ENCODE measurements at places on chromosomes 1 and 21.

DNA sequence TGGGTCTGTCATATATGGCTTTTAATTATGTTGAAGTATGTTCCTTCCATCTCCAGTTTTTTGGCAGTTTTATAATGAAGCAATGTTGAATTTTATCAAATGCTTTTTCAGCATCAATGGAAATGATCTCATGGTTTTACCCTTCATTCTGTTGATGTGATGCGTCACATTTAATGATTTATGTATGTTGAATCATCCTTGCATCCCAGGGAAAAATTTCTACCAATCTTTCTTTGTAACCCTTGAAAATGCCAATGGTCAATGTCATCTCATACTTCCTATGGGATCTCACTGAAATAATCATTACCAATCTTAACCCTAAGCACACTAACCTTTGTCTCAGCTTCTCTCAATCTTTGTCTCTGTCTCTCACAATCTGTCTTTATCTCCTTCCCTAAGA is 1004.0 kb downstream of the KCNT2 start:
- no peak for DNase-seq

DNA sequence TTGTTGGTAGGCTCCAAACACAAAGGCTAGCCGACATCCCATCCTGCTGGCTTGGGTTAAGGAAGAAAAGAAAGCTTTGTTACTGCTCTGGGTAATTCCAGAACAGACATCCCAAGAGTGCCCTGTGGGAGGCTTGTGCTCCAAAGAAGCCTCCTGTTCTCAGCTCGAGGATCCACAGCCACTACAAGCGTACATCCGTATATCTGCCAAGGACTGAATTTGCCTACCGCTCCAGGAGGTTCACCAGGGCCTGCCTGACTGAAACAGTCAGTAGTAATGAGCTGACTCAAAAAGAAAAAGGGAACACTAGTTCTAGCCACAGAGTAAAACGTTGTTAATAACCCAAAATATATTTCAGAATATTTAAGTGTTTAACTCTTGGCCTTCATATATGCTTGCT is 24.8 kb upstream of the MUTYH start:
- no peak for DNase-seq

DNA sequence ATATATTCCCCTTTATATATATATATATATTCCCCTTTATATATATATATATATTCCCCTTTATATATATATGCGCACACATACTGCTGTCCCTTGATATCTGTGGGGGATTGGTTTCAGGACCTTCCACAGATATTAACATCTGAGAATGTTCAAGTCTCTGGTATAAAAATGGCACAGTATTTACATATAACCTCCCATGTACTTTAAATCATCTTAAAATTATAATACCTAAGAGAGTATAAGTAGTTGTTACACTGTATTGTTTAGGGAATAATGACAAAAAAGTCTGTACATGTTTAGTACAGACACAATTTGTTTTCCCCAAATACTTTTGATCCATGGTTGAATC is 45.8 kb downstream of the NR5A2 start:
- no peak for DNase-seq

DNA sequence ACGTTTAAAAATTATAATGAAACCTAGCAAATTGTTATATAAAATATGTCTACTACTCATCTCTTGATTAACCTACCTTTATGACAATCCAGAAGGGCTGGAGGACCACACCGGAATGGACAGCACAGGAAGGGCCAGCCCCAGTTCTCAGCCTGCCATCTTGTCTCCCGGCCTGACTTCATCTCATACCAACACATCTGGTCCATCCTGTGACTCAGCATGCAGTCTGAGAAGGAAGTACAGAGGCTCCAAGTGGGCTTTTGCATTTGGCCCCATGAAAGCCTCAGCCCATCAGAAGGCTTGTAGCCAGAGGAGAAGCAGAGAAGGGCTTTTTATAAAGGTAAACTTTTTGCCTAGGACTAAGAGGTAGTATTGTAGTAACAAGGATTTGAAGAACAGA is 436.6 kb downstream of the MRPL39 start:
- DNase-seq = no peak

DNA sequence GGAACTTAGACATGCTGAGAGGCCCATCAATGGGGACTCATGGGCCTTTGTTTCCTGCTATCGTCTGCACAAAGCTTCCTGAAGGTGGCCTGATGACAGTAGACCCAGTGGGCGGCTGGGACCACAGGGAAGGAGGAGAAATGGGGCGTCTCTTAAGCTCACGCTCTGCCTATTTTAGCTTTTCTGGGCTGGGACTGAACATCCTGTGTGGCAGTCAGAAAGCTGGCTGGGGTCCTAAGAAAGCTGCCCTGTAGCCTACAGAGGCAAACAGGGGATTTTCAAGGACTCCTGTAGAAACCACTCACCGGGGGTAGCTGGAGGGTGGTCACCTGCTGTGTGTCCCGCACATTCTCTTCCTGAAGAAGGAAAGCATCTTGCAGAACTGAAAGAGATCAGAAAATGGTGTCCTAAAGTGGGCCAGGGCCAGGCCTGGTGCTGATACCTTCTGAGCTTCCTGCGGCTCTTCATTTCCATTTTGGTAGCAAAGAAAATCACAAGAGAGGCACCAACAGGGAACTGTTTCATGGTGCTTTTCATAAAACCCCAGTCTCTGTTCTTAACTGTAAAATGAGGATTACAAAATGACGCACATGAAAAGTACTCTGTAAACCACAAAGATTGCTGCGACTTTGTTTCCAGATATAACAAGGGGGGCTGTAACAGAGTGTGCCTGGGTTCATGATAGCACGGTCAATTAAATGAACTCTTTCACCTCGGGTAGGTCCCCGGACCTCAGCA is 8.6 kb downstream of the ZNF496 start:
- no peak for DNase-seq

GRCh38 chr1:224188286-224188685 is 5.2 kb downstream of the DEGS1 start:
- DNase-seq = no peak

DNA sequence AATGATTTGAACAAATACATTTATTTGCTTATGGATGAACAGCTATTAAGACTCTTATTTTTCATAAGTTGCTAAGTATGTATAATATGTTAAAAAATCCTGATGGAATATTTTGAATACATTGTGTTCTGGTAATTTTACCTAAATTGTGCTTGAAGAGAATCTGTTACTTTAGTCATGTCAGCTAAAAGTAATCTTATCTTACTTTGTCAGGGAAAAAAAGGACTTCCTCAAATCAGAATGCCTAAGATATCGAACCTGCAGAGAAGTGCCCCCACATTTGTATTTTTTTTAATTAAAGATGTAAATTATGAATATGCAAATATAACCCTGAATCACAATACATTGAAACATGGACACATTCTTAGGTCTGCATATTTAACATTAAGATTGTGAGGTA is 1331.7 kb downstream of the MRPL39 start:
- no peak for DNase-seq

GRCh38 chr1:57518496-57518895 is 94.6 kb upstream of the DAB1 start:
- DNase-seq = no peak

GRCh38 chr1:234616644-234617043 is 6.7 kb upstream of the IRF2BP2 start:
- DNase-seq = no peak

- no peak for DNase-seq
These were observed 23.9 kb upstream of the SPRR2G start for GRCh38 chr1:153174624-153175023.

DNA sequence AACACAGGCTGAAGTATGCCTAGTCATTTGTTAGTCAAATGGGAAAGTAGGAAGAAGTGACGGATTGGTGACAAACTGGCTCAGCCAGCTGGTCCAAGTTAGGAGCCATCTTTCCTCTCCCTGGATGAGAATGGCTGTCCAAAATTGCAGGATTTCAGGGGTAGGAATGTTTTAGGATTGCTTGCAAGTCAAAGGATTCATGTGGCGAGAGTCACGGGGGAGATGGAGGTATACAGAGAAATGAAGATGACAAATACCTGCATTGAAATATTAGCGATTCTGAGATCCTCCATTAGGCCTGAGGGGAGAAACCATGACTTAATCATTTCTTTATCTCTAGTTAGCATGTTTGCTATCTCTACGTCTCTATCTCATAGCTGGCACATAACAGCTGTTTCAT is 41.8 kb upstream of the PIGC start:
- no peak for DNase-seq

GRCh38 chr1:14120895-14121294 is 420.9 kb downstream of the PRDM2 start:
- no peak for DNase-seq

DNA sequence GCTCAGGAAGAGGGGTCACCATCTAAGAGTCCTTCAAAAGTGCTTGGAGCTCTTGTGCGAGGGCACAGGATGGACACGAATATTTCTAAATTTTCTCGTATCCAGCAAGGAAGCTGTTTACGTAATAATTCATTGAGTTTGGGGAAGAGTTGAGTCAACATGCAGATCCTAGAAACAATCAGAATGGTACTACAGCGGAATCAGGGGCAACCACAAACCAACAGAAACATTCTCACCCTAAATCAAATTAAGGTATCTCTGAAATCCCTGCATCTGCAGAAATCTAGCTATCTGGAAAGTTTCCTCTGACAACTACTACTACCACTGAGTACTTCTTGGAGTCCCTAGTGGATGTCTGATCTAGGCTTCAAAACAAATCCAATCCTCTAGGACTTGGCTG is 352.4 kb downstream of the LTN1 start:
- no peak for DNase-seq

DNA sequence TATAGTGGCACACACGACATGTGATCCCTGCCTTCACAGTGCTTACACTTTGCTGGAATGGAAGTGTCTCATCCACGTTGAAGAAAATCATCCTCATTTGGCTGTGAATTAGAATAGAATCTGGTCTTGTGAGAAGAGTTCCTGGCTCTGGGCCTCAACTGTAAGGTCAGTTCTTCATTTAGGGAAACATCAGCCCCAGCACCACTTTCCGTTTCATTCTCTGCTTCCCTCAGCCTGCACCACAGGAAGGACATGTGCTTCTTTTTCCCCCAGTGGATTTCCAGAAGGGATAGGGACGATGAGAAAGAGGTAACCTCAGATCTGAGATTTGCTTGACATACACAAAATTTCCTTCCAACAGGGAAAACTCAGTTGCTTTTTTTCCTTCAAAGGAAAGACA is 3.7 kb upstream of the ALX3 start:
- no peak for DNase-seq

Measured in effector CD4-positive, alpha-beta T cell (primary cell).